ENCODE measurements at places on chromosomes 6 and 20. TPM values are rescaled to one million over a fixed set of nuclear protein-coding genes. Genes with fewer than 3 reads are reported as not detected.

The TP53INP2 gene
- 5.6 TPM for total RNA-seq

- no peak for DNase-seq
These were observed 159.9 kb downstream of the LINC00237 start for GRCh38 chr20:20946122-20946759.

DNA sequence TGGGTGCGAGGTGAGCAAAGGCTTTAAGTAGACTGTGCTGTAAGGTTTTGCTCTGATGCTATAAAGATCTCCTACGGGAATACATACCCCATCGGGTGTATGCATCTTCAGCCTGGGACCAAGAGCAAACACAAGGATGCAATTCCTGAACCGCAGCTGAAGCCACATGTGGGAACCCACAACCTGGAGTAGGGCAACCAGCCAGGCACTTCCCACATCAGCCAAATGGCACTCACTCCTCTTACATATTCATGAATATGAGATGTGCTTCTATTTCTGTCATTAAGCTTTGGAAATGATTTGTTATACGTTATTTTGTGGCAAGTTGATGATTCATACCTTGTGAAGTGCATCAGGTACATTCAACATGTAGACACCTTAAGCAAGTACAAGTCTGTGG lies 619.2 kb downstream of the C6orf118 start:
- no peak for DNase-seq

GRCh38 chr6:73696966-73697655 lies 1.1 kb downstream of the CD109 start:
- DNase-seq: no peak

DNA sequence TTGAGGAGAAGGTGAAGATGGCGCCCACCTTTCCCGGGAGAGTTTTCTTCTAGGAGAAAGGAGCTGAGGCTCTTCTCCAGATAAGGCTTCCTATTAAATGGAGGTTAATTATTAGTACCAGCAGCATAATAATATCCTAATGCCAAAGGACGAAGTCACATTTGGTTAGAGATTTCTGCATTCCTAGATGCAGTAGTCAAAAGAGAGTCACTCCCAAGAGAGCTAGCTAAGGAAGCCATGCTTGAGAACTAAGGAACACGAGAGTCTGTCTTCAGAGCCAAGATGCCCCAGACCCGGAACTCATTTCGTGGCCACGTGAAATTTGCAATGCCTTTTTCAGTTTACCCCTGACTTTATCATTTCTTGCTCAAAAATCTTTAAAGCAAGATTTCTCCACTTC lies 132.7 kb downstream of the TSHZ2 start:
- no peak for DNase-seq

GRCh38 chr6:7777074-7777473 lies 51.2 kb downstream of the BMP6 start:
- no peak for DNase-seq

The FAM184A gene
- total RNA-seq: 30.4 TPM

GRCh38 chr6:35044761-35045421 lies 96.2 kb downstream of the TCP11 start:
- no peak for DNase-seq

DNA sequence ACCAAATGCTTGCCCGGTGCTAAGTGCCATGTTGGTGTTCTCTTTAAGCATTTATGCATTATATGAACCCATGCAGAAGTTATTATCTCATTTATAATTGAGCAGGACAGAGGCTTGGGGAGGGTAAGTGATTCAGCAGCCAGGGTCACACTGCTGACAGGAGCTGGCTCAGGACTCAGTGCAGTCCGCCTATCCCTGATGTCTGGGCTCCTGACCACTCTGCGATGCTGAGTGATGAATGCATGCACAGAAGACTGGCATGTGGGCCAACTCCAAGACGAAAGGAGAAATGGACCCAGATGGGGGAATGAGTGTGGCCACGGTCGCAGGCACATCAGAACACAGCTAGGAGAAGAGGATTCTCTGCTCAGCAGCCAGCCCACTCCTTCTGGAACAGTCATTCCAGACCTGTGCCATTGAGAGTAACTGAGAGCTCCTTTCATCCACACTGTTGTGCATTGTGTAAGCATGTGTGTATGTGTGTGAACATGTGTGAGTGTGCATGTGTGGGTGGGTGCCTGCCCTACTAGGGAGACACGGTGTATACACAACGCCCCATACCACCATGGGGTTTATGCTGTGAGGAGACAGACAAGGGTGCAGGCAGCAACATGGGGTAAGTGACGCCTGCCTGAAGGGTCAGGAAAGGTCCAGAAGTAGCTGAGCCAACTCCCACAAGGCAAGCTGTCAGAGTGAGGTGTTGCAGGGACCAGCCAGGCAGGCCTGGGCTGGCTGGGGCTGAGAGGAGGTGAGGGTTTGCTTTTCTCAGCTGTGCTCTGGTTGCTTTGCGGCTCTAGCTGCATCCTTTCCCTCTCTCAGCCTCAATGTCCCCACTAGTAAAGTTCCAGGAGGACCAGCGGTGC lies 97.8 kb upstream of the PMEPA1 start:
- DNase-seq: no peak

The HUS1B gene
- 3.8 TPM for total RNA-seq

The CCN6 gene
- total RNA-seq: not detected

The PXDC1 gene
- 17.6 TPM for total RNA-seq

GRCh38 chr6:122042960-122043735 lies 356.3 kb upstream of the HSF2 start:
- no peak for DNase-seq

DNA sequence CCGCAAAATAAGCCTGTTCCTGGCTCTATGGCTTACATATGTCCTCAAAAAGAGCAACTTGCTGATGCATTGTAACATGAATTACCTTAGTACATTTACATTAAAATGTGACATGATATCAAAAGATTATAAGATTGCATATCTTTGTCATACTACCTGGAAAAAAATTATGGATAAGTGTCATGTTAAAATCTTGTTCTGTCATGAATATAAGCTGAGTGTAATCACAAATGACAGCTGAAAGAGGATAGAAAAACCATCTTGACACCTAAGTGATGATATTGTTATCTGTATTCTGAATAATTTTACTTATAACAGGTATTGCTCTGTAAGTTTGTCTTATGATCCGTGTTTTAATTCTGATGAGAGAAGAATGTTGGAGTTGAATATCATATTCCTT lies 503.0 kb upstream of the RNF217 start:
- DNase-seq: no peak

DNA sequence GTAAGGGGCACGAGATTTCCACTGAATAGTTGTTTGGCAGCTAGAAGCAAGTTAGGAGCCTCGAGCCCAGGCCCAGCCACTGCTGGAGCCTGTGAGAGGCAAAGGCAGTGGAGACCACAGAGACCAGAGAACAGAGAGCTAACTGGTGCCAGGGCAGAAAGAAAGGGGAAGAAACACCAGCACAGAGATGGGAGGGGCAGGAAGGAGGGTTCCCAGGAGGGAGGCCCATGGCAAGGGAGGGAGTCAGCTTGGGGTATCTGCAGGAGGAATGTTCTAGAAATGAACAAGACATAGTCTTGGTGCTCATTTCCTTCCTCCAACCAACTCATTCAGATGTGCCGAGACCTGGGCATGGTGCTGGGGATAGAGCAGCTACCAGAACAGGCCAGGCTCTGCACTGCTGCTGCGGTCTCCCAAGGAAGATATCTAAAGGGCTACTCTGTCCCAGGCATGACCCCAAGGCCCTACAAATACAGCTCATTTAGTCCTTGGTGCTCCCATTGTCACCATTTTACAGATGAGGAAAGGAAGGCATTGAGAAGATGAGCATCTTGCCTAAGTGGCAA lies 10.7 kb downstream of the ANGPT4 start:
- DNase-seq: no peak

The SLC22A7 gene
- total RNA-seq: 0.36 TPM

- no peak for DNase-seq
These were observed 119.4 kb upstream of the LY86 start for GRCh38 chr6:6469074-6469473.

DNA sequence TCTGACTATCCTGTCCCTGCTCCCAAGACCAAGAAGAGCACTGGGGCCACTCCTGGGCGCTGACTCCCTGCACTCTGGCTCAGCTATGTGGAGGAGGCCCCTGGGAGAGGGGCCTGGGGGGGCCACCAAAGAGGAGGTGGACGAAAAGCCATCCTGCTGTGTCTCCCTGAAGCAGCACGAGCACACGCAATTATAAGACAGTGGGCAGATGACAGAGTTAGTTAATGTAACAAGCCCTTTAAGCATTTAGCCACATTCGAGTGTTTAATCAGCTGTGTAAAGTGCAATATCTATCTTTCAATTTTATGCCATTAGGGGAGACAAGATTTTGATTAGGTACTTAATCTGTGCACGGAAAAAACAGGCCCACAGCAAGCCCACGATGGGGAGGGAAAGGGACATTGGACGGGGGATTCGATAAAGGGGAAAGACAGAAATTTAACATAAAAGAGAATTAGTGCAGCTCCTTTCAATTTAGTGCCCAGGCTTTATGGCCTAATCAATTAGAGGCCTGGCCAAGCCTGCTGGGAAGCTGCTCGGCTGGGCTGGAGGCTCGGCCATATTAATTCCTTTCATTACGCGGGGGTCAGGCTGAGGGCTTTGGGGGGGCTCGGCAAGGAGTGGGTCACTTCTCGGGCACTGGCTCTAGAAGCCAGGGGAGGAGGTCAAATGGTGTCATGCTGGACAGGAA lies 286.2 kb downstream of the DHX35 start:
- DNase-seq: no peak

- DNase-seq: no peak
These were observed 26.6 kb downstream of the SF3B5 start for GRCh38 chr6:144068794-144069193.

DNA sequence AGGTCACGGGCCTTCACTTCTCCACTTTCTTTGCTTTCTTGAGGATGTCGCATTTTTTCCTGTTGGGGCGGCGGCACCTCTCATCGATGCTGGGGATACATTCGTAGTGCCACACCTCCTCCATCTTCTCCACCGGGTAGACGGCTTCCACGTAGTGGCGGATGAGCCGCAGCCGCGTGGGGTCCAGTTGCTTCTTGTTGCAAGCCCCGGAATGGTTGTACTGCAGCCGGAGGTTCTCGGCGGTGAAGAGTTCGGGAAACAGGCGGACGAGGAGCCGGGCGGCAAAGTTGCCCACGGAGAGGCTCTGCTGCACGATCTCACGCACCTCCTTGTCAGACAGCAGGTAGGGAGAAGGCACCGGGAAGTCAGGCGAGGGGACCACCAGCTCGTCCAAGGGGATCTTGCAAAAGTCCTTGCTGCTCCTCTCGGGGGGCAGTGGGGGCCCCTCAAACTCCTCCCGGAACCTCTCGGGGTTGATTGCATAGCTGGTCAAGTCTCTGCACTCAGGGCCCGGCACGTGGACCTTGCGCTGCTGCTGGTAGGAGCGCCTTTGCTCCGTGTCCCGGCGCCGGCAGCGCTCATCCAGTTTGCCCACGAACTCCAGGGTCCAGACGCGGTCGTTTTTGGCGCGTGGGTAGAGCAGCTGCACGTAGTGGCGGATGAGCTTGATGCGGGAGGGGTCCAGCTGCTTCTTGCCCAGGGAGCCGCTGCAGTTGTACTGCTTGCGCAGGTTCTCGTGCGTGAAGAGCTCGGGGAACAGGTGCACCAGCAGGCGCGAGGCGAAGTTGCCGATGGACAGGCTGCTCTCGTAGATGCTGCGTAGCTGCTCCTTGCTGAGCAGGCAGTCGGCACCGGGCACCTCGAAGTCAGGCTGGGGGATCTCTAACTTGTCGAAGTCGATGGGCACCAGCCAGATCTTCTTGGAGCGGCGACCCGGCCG lies 41.0 kb downstream of the MTRES1 start:
- DNase-seq: no peak

DNA sequence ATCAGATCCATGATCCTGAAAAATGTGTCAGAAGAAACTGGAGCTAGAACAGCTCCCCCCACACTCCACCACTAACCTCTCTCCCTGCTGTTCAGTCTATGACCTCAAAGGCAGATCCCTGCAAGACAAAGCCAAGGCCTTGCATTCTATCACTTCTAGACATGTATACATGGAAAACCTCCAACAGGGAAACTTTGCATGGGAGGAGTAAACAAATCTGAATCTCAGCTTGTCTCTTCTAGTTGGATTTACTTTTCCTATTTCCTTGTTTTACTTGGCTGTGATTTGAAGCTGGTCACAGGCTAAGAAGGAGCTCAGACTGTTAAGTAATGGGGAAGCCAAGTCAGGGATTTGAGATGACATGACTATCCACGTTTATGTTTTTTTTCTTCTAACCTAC lies 456.8 kb upstream of the CHD6 start:
- no peak for DNase-seq

DNA sequence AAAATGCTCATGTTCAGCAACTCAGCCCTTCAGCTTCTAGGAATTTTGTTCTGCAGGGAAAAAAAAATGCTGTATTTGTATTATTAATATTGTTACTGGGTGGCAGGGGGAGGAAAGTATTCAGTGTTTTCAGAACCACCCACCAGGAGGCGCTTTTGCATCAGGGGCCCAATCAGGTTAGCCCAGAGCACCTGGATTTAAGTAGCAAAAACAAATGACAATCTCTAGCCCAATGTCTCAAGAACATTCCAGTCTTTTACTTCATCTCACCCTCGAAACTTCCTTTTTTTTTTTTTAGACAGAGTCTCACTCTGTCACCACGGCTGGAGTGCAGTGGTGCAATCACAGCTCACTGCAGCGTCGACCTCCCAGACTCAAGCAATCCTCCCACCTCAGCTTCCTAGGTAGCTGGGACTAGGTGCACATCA lies 635 bp upstream of the C20orf203 start:
- no peak for DNase-seq

DNA sequence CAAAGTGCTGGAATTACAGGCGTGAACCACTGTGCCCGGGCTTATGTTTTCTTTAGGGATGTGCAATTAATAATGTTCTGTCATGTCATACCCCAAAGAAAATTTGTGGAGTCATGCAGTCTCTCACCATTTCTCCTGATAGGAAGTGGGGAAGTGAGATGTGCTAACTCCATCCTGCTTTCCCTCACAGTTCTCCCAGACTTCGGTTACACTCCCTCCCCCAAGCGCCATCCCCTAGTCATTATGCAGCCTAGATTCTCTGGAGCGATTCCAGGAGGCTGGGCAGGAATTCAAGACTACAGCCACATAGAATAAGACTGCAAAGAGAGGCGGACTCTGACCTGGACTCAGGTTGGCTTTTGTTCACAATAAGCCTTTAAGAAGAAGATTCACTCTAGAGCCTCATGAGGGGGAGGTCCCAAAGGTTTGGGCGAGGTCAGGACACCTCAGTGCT lies 271.4 kb downstream of the ALDH8A1 start:
- DNase-seq: peak; percentile 67

- DNase-seq: peak; percentile 14
These were observed 131.7 kb upstream of the MLIP start for GRCh38 chr6:53979468-53980067.

- no peak for DNase-seq
These were observed 53.2 kb downstream of the EIF2S2 start for GRCh38 chr20:34058831-34059230.

The SAMHD1 gene
- 23.4 TPM for total RNA-seq

DNA sequence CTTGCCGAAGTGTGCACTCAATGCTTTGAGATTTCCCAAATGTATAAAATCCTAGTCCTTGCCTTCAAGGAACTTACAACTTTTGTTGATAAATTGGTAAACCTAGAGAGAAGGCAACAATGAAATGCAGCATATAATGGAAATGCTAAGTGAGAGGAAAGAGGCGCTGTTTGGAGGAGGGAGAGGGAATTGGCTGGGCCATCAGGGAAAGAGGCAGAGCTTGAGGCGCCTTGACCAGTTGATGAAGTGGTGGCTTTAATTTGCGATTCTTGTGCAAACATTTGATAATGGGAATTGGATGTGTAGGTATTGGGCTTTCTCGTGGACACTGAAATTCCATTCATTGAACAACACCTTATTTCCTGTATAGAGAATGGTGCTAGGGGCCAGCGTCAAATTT lies 1.9 kb upstream of the CDYL start:
- DNase-seq: no peak

GRCh38 chr6:65761890-65762289 lies 54.9 kb upstream of the EYS start:
- no peak for DNase-seq

- no peak for DNase-seq
These were observed 29.4 kb upstream of the KIAA1586 start for GRCh38 chr6:57017069-57017468.

The LKAAEAR1 gene
- 0.36 TPM for total RNA-seq

Measured in cerebellum (tissue), 4 donors.